NT2/D1 (cell line): ENCODE measurements at places on chromosomes 16 and 17.
A peak's percentile ranks its signal among the peaks of the same experiment; 100 is the strongest.

DNA sequence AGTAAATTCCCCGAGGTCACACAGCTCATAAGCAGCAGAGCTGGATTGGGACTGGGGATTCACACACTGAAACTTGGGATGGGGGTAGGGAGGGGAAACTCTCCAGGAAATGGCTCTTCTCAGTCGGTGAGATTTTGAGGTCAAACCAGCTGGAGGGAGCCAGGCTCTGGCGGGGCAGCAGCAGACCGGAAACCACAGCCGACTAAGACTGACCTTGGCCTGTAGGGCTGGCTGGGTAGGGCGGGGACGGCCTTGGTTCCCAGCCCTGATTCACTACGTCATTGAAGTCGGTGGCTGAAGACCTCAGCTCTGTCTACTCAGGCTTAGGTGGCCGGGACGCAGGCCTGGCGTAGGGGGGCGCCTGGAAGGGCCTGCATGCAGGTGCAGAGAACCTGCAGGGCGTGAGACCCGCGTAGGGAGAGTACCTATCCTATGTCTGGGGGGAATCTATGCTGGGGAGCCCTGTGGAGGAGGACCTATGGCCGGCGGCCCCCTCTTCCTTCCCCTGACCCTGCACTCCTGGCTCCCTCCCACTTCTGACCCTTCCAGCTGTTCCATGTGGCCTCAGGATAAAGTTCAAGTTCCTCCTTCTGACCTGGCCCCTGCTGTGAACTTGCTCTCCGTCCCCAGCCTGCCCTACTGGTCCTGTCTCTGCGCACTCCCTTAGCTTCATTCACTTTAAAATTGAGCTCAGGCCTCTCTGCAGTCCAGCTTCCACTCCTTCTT lies 11.9 kb upstream of the SLC4A1 start:
- DNase-seq = no peak

- DNase-seq = no peak
Measured at GRCh38 chr16:58933186-58933585, 199.1 kb upstream of the GOT2 start.

GRCh38 chr17:8939496-8940334 lies 25.8 kb downstream of the PIK3R5 start:
- DNase-seq = no peak

DNA sequence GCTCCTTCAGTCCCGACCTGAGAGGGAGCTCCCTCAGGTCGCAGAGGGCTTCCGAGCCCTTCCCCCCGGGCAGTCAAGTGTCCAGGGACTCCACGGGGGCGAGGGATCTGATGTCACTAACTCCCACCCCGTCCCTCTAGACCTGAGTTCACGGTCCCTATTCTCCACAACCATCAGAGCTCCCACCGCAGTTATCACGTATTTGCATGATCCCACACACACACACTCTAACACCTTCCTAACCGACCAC lies 3.7 kb upstream of the PER1 start:
- DNase-seq = no peak

DNA sequence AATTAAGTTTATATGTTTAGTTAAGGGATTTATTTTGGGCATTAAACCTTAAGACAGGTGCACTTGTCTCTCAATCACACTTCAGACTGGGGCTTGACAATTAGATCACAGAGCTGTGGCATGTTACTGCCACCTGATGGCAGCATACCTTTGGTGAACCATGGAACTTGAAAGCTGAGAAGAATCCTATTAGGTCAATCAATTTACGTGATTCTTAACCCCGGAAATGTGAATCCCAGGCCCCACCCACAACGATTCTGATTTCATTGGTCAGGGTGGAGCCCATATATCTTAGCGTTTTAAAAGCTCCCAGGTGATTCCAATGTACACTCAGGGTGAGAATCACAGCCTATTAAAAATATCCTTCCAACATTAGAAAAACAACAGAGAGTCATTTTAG lies 91.0 kb downstream of the GSG1L start:
- peak; percentile 54 for DNase-seq

- no peak for DNase-seq
Measured at GRCh38 chr16:83137326-83137781, 510.6 kb downstream of the CDH13 start.

DNA sequence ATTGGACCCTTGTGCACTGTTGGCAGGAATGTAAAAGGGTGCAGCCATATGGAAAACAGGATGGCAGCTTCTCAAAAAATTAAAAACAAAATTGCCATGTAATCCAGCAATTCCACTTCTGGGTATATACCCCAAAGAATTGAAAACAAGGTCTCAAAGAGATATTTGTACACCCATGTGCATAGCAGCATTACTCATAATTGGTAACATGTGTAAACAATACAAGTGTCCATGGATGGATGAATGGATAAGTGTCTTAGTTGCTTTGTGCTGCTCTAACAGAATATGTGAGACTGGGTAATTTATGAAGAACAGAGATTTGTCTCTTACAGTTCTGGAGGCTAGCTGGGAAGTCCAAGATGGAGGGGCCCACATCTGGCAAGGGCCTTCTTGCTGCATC lies 3.8 kb upstream of the RUNDC3A start:
- no peak for DNase-seq

GRCh38 chr16:46691726-46692125 lies 2.3 kb downstream of the ORC6 start:
- DNase-seq = no peak

- no peak for DNase-seq
Measured at GRCh38 chr16:81029930-81030604, 5.6 kb upstream of the ATMIN start.

- DNase-seq = no peak
Measured at GRCh38 chr17:68566442-68566738, 34.8 kb downstream of the FAM20A start.

DNA sequence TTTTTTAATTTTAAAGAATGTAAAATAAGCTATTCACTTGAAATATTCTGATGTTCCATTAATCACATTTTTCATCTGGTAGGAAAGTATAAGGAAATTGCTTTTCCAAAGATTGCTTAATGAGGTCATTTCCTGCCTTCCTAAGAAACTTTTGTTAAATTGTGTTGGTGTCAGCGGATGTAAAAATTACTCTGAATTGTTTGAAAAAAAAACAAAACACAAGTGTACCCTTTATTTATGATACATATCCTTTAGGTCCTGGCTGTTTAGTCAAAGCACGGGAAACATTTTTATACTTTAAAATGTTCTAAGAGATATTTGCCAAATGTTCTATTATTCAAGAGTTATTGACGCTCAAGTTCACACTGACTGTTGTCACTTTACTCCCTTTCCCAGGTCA lies 1357.4 kb upstream of the GOT2 start:
- no peak for DNase-seq

DNA sequence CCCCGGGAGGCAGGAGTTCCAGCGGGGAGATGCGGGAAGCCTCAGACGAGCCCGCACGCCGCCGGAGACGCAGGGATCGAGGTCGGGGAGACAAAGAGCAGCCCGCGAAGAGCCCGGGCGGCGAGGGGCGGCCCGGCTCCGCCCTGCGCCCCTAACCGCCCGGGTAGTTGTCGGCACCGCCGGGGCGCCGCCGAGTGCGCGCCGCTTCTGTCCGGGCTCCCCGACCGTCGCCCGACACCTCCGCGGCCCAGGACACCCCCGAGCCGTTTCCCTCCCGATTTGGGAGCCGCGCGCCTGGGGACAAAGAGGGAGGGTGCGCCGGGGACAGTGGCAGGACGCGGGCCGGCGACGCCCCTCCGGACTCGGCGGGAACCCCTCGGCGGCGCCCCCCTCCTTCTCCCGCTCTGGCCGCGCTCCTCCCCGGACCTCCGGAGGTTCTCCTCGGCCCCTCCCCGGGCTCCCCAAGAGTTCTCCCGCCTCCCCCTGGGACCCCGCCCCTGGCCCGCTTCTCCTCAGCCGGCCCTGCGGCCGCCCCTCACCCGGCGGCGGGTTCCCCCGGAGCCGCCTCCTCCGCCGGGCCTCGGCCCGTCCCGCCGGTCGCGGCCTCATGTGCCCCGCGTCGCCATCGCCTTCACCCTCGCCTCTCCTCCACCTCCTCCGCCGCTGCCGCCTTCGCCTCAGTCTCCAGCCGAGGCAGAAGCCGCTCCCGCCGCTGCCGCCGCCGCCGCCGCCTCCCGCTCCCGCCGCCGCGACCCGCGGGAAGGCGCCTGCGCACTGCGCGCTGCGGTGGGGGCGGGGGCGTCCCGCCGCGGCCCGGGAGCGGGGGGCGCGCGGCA lies at the start of gene GJC1:
Gene GJC1 (minus strand): TSS at position 765 of the 836 bp plus-strand sequence. CDS start 24,470 bp downstream, outside the sequence.
- no peak for DNase-seq

- DNase-seq = no peak
Measured at GRCh38 chr17:79806863-79807720, 10.2 kb upstream of the CBX8 start.

- no peak for DNase-seq
Measured at GRCh38 chr16:12060751-12061150, 84.2 kb downstream of the SNX29 start.

- DNase-seq = peak; percentile 94
Measured at GRCh38 chr17:65572581-65573281, 11.3 kb upstream of the AXIN2 start.

DNA sequence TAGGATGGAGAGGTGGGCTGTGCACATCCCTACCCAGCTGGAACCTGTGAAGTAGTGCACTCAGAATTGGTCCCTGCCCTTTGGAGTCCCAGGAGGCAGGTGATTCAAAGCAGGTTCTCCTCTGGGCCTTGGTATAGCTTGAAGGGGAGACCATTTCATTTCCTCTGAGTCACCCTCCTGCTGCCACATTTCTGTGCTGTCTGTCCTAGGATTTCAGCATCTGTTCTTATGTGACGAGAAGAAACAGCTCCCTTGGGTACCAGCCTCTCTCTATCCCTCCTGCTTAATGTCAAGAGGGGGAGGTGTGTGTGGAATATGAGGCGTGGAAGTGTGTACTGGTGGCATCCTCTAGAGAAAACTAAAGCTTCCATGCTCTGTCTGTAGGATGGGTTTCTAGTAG lies 5.0 kb upstream of the NFE2L1 start:
- DNase-seq = no peak

- no peak for DNase-seq
Measured at GRCh38 chr16:19888834-19889233, 4.2 kb upstream of the GPRC5B start.

DNA sequence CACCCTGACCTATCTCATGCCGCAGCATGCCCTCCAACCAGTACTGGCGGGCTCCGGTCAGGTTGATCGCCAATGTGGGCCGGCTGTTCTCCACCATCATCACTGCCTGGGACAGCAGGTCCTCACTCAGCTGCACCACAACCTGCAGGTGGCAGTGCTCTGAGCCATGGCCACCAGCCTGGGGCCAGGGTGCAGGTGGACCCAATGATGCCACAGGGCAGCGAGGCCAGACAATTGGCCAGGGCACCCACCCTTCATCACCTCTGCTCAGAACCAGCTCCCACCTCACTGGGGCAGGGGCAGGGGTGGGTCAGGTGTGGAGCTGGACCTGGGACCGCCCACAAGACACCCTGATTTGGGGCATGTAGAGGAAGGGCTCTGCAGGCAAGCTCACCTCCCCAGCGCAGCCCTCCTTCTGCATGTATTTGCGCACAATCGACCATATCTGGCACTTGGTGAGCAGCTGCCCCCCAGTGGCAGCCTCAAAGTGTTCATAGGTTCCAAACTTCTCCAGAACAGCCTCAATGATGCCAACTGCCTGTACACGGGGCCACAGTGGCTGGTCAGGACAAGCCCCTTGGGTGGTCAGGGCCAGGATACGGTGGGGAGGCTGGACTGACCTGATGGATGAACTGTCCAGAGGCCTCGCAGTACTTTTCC lies 4.2 kb downstream of the MATCAP1 start:
- DNase-seq = no peak

DNA sequence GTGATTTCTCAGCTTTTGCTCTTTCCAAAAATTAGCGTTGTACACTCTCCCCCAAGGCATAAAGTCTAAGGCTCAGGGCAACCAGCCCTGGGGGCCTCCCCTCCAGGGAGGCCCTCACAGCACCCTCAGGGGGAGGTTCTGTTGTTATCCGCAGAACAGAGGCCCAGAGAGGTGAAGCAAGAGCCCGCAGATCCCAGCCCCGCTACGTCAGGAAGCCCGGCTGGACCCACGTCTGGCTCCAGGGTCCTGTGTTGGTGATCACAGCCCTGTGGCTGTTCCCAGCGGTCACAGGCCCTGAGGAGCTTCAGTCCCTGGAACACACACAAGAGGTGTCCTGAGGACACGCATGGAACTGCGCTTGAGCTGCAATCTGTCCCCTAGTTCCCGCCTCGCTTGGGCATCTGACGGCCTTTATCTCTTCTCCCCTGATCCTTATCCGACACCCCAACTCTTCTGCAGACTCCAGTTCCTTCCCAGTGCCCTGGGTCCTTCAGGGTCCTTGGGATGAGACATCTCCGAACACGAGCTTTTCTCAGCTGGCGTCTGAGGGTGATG lies 1.1 kb upstream of the ZG16B start:
- DNase-seq = no peak

- DNase-seq = no peak
Measured at GRCh38 chr16:17396762-17397498, 73.8 kb downstream of the XYLT1 start.

GRCh38 chr17:77771998-77772397 lies 186.5 kb upstream of the TNRC6C start:
- no peak for DNase-seq

- no peak for DNase-seq
Measured at GRCh38 chr16:73131156-73131862, 83.4 kb upstream of the ZFHX3 start.

DNA sequence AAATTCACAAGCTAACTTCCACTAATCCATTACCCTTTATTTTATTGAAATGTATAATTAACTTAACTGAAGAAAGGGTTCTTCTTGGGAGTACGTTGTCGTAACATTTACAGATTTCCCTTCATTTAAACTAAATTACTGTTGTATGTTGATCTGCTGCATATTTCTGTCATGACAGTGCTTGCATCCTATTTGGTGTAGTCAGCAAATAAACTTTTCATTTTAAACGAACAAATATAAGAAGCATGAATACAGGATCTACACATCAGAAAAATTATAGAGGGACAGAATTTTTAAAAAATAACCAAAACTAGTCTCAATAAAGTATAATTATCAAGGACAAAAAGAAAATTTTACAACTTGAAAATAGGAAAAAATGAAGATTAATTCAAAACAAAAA lies 66.5 kb upstream of the ZNF267 start:
- DNase-seq = no peak

DNA sequence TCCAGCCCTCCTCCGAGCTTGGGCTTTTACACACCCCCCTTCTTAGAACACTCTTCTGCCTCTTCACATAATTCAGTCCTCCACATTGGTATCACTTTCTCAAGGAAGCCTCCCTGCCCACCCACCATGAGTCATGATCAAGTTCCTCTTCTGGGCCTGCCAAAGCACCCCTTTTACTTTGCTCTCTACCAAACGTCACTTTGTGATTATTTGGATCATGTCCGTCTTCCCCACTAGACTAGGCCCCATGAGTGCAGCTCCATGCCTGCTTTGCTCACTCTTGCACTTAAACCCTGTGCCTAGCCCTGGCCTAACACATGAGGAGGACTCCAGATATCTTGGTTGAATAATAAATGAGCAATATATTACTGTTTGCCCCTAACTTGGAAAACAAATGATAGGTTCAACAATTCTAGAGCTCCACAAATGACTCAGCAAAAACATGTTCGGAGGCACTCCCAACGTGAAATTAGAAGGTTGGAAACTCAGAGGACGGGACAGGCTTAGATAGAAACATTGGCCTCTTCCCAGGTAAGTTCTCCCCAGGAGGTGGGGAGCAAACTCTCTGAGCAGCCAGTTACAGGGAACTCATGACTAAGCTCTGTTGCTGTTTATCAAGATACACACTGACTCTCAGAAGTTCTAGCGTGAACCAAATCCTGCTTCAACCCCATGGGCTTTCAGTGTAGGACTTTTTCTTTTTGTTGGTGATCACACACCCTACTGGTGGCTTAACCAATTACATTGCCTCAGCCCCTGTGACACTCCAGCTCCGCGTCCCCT lies 28.3 kb downstream of the G6PC1 start:
- peak; percentile 46 for DNase-seq
